Stimulated activated CD8-positive, alpha-beta memory T cell treated with anti-CD3 and anti-CD28 coated beads, Interleukin-2, amount 100 ng/mL, for 48 hours (primary cell): ENCODE measurements at places on chromosomes 6 and 20.

GRCh38 chr6:37259191-37259590 lies 1.2 kb upstream of the TMEM217 start:
- DNase-seq: no peak

GRCh38 chr6:7916959-7917358 lies 6.4 kb upstream of the TXNDC5 start:
- DNase-seq: no peak

DNA sequence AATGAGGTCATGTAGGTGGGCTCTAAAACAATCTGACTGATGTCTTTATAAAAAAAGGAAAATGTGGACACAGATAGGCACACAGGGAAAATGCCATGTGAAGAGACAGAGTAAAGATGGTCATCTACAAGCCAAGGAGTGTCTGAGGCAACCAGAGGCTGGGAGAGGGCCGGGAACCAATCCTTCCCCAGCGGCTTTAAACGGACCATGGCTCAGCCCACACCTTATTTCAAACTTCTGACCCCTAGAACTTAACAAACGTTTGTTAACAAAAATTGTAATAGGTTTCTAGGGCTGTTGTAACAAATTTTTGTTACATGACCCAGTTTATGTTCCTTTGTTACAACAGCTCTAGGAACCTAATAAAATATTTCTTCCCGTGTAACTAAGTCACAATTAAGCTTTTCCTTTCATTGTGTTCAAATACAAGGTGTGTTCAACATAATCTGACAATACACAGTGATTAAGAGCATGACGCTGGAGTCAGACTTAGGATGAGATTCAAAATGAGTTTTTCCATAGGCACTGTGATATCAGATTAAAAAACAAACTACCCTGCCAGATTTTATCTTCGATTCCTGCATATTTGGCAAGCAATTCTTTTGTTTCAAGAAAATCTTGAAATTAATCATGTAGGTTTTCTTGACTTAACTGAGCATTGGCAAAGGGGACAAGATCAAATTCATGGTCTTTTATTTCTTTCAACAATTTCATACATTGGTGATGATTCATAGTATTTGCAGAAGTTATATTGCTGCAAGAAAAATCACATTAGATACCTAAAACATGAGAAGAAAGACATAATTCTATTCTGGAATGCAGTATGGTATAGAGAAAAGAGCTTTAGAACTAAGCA lies 169.5 kb upstream of the RIPOR2 start:
- no peak for DNase-seq

DNA sequence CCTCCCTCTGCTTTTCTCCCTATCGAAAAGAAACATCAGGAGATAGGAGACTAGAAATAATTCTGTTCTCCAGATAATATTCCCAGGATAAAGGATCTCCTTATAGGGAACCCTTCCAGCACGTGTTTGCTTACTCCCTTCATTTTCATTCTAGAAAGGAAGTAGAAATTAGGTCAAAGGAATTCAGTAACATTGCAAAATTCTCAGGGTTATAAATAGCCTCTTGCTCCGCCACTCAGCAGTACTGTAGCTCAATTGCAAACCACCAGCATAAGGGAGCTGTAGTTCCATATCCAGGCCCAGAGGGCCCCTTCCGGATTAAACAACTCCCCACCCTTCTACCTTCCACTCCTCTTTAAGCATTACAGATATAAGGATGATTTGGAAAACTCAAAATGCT lies 6.2 kb downstream of the ELMO2 start:
- DNase-seq: no peak

DNA sequence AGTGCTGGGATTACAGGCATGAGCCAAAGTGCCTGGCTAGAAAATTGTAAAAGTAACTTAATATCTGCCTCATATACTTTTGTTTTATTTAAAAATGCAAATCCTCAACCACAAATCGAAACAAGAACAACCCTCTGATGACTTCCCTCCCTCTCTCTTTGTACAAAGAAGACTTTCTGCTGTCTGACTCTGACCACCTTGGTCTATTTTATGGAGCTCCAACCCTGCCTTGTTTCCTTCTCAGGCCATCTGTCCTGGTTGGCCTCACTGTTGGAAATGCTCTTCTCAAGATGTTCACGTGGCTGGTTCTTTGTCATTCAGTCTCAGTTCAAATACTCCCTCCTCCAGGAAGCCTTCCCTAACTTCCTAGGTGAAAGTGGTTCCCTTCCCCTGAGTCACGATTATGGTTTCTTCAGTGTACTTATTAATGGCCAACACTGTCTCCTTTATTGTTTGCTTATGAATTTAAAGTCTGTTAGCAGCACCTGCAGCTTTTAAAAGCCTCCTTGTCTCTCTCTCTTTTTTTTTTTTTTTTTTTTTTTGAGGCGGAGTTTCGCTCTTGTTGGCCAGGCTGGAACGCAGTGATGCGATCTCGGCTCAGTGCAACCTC lies 151.5 kb upstream of the SALL4 start:
- no peak for DNase-seq

GRCh38 chr6:53100561-53100960 lies 35.4 kb downstream of the FBXO9 start:
- DNase-seq: no peak

DNA sequence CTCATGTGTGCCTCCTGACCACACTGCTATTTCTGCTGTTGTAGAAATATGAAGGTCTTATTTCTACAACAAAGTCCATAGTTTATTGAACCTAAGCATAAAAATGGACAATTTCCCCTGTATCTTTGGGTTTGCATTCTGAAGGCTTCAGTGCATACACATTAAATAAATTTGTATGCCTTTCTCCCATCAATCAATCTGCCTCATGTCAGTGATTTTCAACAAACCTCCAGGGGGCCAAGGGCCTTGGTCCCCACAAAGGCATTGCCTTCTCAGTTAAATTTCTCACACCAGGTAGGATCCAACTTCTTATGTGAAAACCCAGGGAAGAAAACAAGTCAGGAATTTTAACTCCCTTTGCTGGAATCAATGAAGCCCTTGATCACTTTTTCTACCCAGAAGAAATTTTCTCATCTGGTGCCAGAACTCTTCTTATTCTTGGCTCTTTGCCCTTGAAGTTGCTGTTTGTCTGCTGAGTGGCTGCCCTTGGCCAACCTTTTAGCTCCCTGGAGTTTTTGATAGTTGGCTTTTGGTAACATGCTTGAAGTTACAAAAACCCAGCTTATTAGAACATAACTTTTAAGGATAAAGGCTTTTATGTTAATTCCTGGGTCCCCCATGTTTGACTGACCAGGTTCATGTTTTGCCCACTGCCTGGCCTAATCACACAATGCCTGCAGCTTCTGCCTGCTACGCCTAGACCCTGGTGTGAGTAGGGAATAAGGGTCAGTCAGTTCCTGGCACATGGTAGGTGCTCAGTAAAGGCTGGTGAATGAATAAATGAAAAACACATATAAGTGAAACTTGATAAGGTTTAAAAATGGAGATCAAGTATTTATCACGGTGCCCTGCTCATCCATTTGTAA lies 37.0 kb downstream of the SHLD1 start:
- no peak for DNase-seq

- no peak for DNase-seq
These were observed 358.8 kb upstream of the JAG1 start for GRCh38 chr20:11032611-11033010.

DNA sequence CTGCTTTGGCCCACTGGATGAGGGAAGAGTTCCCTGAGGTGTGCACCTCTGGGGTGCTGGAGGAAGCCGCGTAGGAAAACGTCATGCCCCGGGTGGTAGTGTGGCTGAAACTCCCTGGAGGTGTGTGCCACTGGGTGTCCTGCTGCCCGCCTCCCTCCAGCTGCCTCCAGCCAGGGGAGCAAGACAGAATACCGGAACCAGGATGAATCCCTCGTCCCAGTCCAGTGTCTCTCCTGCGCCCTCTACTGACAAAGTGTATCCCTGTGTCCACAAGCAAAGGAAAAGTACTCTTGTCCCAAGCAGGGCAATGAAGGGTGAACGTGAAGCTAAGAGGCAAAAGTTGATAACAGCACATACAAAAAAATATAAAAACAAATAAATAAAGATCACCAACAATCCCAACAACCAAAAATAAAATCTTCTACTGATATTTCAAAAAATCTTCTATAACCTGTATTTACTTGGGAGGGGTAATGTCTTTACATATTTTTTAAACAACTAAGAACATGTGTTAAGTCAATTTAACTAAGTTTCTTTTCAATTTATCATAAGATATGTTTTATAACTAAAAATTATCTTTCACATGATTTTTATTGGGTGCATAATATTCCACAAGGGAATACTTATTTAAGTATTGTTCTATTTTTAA lies 437.6 kb downstream of the MAFB start:
- no peak for DNase-seq

GRCh38 chr20:12331236-12331635 lies 413.5 kb downstream of the BTBD3 start:
- no peak for DNase-seq

- DNase-seq: no peak
These were observed 43.2 kb downstream of the PREP start for GRCh38 chr6:105359419-105360370.

DNA sequence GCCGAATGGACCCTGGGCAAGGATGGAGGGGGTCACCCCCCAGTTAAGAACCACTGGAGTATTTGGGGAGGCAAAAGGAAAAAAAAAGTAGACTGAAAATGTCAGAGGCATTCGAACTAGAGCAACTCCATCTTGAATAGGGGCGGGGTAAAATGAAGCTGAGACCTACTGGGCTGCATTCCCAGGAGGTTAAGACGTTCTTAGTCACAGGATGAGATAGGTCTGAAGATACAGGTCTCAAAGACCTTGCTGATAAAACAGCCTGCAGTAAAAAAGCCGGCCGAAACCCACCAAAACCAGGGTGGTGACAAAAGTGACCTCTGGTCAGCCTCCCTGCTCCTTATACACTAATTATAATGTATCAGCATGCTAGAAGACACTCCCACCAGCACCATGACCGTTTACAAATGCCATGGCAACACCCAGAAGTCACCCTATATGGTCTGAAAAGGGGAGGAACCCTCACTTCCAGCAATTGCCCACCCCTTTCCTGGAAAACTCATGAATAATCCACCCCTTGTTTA lies 70.4 kb upstream of the KCNG1 start:
- DNase-seq: no peak

DNA sequence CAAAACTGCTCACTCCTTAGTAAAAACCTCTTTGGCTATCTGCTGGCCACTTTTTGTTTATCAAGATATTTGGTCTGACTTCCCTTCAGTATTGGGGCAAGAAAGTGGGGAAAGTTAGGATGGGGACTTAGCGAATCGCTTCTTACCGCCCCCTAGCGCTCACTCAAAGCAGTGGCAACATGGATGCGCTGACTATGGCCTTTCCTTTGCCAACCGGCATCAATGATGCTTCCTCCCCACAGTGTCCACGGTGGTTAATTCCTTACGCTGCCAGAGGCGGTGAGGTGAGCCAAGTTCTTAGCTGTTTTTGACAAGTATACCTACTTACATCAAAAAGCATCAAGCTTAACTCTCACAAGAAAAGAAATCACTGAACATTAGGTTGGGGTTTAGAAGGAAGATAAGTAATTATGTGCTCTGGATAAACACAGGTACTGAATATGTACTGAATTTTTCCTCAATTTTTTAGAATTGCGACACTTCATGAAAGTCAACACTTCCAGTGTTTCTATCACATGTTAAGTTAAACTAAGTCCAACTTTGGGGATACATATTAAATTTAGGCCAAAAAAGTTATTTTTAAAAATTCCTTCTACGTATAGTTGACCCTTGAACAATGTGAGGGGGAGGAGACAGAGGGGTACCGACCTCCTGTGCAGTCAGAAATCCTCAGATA lies 86.7 kb downstream of the GMDS start:
- no peak for DNase-seq

DNA sequence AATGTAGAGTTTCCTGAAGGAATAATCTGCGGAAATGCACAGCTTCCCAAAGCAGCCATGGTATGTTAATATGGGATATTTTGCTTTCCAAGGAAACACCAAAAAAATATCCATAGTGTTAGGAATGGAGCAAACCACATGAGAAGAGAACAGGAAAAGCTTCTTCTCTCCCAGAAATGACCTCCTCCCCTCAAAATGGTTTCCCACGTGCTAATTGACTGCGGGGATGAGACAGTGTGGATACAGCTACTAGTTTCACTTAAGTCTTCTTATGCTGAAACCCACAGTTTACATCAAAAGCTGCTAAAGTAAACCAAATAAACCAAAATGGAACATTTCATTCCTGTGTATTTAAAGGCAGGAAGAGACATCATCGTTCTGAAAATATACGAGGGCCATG lies 69.4 kb downstream of the FYN start:
- no peak for DNase-seq

DNA sequence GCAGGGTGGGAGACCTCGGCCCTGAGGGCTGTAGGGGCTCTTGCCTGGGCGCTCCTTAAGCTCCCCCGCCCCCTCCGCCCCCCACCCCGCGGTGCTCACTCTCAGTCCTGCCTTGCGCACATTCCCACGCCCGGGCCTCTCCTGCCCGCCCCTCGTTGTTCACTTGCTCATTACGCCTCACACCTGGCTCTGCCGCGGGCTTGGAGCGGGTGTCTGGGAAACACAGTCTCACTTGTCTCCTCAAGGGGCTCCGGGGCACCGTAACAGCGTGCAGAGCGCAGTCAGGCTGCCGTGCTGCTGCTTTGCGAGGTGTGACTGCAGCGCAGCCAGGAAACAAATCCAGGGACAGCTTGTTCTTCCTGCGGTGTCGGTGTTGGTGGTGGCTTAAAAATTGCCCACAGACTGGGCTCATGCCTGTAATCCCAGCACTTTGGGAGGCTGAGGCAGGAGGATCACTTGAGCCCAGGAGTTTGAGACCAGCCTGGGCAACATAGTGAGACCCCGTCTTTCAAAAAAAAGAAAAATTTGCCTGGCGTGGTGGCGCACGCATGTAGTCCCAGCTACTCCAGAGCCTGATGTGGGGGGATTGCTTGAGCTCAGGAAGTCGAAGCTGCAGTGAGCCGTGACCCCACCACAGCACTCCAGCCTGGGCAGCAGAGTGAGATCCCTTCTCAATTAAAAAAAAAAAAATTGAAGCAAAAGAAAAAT lies 4.6 kb downstream of the NPBWR2 start:
- DNase-seq: no peak

DNA sequence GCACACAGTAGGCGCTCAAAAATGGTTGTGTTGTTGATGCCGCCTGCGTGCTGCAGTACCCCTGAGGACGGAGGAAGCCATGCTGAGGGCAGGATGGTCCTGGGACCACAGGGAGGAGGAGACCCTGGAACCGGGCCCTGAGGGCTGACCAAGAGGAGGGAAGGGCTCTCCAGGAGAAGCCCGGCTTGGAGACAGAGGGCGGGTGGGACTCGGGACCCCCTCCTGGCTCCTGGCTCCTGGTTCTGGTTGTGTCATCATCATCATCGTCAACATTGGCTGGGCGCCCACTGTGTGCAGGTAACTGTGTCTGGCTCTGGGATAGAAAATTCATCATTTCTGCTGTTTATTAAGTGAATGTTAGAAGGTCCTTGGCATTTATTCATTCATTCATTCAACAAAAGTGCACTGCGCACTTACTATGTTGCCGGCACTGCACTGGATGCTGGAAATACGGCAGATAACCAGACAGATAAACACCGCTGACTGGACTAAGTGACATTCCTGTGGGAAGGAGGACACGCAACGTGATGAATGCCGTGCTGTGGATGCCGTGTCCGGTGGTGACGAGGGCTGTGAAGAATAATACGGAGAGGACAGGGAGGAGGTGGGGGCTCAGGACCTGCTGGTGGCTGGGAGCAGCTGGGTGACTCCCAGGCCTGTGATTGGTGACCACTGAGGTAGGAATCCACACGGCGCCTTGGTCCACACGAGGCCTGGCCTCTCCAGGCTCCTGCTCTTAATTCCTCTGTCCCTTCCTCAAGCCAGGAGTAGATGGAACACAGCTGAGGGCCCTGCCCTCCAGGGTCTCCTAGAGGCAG lies 35.3 kb downstream of the SPDEF start:
- no peak for DNase-seq
